ENCODE measurements at places on chromosomes 4 and X. TPM values are rescaled to one million over a fixed set of nuclear protein-coding genes. Genes with fewer than 3 reads are reported as not detected.

Gene REST
- polyA plus RNA-seq = 170 TPM

Gene PALLD
- 1.4 TPM for polyA plus RNA-seq

Gene CNKSR2
- polyA plus RNA-seq = 1.5 TPM

Gene AFAP1
- polyA plus RNA-seq = 6.3 TPM

Gene TKTL2
- not detected for polyA plus RNA-seq

Gene MAGEA12
- polyA plus RNA-seq = not detected

Gene TIGD2
- 2.1 TPM for polyA plus RNA-seq

Gene TNIP3
- polyA plus RNA-seq = 0.55 TPM

Gene ADAM29
- not detected for polyA plus RNA-seq

Gene CDS1
- 0.31 TPM for polyA plus RNA-seq

Gene MORC4
- 7.9 TPM for polyA plus RNA-seq

DNA sequence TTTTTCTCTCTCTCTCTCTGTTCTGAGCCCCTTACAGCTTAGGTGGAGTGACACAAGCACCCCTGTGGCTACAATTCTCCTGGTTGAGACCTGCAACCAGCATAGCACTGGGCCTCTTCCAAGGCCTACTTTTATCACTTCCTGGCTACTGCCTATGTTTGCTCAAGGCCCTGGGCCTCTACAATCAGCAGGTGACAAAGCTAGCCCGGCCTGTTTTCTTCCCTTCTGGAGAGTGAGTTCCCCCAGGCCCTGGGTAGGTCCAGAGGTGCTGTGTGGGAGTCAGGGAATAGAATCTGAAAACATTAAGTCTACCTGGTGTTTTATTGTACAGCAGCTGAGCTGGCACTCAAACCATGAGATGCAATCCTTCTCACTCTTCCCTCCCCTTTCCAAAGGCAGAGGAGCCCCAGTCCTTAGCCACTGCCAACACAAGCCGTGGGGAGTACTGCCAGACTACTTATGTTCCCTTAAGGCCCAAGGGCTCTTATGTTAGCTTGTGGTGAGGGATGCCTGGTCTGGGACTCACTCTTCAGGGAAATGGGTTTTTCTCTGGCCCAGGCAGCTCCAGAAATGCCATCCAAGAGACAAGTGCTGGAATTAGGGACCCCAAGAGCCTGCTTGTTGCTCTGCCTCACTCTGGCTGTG, 23.8 kb upstream of the MAGEC3 start:
- DNase-seq = no peak
- H3K27me3 ChIP-seq = no peaks in the 10 kb centered on the region
- no peaks in the 10 kb centered on the region for H3K36me3 ChIP-seq
- H3K27ac ChIP-seq = no peak overlapping the region
- H3K4me3 ChIP-seq = no peak overlapping the region

- H3K4me1 ChIP-seq = no peaks in the 10 kb centered on the region
- H3K27ac ChIP-seq = no peak overlapping the region
- no peaks in the 10 kb centered on the region for H3K36me3 ChIP-seq
Measured at GRCh38 chr4:66929748-66930147, 615.6 kb downstream of the CENPC start.

- no peak for DNase-seq
- H3K4me1 ChIP-seq = no peaks in the 10 kb centered on the region
- H3K27ac ChIP-seq = no peak overlapping the region
- H3K27me3 ChIP-seq = no peaks in the 10 kb centered on the region
Measured at GRCh38 chr4:167177925-167178324, 56.4 kb downstream of the SPOCK3 start.

DNA sequence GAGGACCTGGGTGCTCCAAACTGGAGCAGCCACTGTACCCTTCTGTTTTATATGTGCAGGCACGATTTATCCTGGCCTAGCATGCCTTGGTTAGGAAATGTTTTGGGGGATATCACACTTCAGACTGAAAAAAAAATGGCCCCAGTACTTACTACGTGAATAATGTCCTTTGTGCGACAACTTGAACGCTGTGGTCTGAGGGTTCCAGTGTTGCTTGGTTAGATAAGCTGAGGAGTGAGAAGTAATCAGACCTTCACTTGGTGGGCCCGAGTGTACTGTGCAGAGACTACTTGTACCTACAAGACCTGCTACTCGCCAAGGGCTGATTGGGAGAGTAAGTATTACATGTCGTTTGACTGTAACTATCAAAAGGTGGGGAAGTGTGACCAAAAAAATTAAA, 678 bp downstream of the DNAAF6 start:
- H3K27me3 ChIP-seq = no peaks in the 10 kb centered on the region
- H3K4me1 ChIP-seq = no peaks in the 10 kb centered on the region
- no peak overlapping the region for H3K27ac ChIP-seq
- H3K4me3 ChIP-seq = no peak overlapping the region
- H3K36me3 ChIP-seq = no peaks in the 10 kb centered on the region

DNA sequence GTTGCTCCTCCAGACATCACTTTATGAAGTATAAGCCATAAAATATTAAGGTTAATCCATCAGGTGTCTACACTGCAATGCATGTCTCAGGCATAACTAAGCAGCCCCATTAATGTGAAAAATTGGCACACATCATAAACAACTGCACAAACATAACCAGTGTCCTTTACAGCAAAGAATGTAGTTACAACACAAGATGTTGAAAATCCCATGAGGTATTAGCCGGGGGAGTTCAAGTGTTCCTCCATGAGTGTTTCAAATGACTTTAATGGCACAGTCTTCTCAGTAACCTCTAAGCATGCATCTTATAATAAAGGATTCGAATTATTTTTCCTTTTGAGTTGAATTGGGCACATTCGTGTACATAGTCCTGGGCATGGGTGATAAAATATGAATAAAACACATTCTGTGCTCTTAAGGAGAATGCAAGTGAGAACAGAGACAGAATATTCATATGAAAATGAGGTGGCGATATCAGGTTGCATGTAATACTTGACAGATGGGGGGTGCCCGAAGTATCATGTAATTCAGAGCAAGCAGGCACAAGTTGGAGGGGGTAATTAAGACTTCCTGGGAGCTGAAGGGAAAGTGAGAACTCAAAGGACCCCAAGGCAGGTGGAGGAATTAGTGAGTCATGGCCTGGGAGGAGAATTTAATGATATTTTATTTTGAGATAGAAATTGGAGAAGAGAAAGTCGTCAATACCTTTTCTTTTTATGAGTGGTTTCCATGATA, 18.2 kb upstream of the VCX2 start:
- no peaks in the 10 kb centered on the region for H3K4me1 ChIP-seq
- H3K36me3 ChIP-seq = no peaks in the 10 kb centered on the region
- no peak overlapping the region for H3K27ac ChIP-seq
- H3K27me3 ChIP-seq = no peaks in the 10 kb centered on the region

GRCh38 chr4:85696661-85697060, 221.7 kb downstream of the ARHGAP24 start:
- H3K27ac ChIP-seq = no peak overlapping the region
- no peak overlapping the region for H3K4me3 ChIP-seq
- no peaks in the 10 kb centered on the region for H3K36me3 ChIP-seq
- H3K27me3 ChIP-seq = no peaks in the 10 kb centered on the region

GRCh38 chr4:118033148-118034052, 886 bp upstream of the NDST3 start:
- DNase-seq = no peak
- no peak overlapping the region for H3K4me3 ChIP-seq
- peaks cover 6% of the 10 kb centered on the region for H3K27me3 ChIP-seq
- H3K36me3 ChIP-seq = no peaks in the 10 kb centered on the region

- no peak overlapping the region for H3K27ac ChIP-seq
- no peaks in the 10 kb centered on the region for H3K36me3 ChIP-seq
- DNase-seq = no peak
- no peaks in the 10 kb centered on the region for H3K4me1 ChIP-seq
Measured at GRCh38 chr4:67483868-67484602, 61.3 kb downstream of the CENPC start.

- H3K36me3 ChIP-seq = no peaks in the 10 kb centered on the region
- H3K4me3 ChIP-seq = no peak overlapping the region
- H3K27ac ChIP-seq = no peak overlapping the region
- H3K4me1 ChIP-seq = no peaks in the 10 kb centered on the region
Measured at GRCh38 chr4:86452924-86453531, 93.2 kb upstream of the MAPK10 start.
